ENCODE measurements at places on chromosomes 3 and 15.
A peak's percentile ranks its signal among the peaks of the same experiment; 100 is the strongest.

DNA sequence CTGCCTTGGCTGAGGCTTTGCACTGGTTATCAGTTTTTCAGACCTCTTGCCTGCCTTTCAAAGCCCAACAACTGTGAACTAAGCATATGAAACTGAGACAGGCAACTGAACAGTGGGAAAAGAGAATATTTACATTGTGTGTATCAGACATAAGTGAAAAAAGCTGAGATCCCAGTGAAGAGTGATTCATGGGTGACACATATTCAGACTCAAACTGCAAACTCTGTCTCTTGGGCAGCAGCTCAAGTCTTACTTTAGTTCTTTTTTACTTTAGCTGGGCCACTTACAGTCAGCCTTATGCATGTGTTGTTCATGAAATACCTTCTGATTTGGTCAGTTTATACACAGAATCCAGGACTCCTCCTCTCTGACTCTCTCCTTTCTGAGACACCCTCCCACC lies 19.2 kb downstream of the SUCLG2 start:
- peak; percentile 48 for DNase-seq

- no peak for DNase-seq
Measured at GRCh38 chr3:10185804-10186762, 21.4 kb downstream of the IRAK2 start.

GRCh38 chr3:179194931-179195330 lies 46.8 kb downstream of the PIK3CA start:
- DNase-seq: no peak

- no peak for DNase-seq
Measured at GRCh38 chr3:130425484-130425883, 80.0 kb downstream of the COL6A5 start.

GRCh38 chr3:148190441-148190990 lies 507.2 kb upstream of the AGTR1 start:
- no peak for DNase-seq

DNA sequence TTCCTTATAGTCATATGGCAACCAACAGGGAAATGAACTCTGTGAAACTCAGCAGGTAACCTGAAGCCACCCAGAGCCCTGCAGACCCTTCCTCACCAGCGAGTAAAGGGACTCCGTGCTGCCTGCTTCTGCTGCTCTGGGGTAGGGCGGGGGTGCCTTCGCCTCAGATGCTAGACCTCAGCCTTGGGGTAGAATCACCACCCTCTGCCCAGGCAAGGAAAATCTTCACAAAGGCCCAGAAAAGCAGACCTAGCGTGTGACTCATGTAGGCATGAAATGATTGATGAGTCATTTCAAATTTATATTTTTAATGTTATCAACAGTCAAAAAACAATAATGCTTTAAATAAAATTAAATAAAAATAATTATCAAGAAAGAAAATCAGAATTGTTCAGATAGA lies 6.6 kb downstream of the STIMATE start:
- DNase-seq: no peak

- no peak for DNase-seq
Measured at GRCh38 chr15:80527406-80527805, 123.2 kb downstream of the ARNT2 start.

DNA sequence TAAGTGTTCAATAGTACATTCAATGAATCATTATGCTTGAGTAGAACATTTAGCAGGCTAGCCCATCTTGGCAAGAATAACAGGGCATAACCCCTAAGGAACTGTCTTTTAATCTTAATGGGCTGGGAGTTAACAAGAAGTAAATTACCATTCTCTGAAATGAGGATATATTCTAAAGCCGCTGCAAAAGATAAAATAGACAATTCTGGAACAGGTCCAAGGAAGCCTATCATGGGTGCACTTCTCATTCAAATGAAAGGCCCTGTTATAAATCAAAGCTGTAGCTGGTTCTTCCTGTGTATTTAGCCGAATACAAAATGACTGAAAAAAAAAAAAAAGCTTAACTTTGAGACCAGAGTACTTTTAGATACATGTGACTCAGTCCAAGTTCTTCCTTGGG lies 15.6 kb downstream of the MTHFS start:
- DNase-seq: no peak

GRCh38 chr15:27928386-27928785 lies 170.7 kb downstream of the OCA2 start:
- no peak for DNase-seq

DNA sequence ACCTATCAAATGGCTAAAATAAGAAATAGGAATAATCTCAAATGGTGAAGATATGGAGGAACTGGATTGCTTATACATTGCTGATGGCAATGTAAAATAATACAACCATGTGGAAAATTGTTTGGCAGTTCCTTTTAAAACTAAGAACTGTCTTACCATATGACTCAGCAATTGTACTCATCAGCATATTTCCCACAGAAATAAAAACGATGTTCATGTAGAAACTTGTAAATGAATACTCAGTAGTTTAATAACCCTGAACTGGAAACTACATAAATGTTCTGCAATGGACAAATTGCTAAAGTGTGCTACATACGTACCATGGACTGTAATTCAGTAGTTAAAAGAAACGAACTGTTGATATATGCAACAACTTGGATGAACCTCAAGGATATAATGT lies 253.9 kb upstream of the RBMS3 start:
- no peak for DNase-seq

DNA sequence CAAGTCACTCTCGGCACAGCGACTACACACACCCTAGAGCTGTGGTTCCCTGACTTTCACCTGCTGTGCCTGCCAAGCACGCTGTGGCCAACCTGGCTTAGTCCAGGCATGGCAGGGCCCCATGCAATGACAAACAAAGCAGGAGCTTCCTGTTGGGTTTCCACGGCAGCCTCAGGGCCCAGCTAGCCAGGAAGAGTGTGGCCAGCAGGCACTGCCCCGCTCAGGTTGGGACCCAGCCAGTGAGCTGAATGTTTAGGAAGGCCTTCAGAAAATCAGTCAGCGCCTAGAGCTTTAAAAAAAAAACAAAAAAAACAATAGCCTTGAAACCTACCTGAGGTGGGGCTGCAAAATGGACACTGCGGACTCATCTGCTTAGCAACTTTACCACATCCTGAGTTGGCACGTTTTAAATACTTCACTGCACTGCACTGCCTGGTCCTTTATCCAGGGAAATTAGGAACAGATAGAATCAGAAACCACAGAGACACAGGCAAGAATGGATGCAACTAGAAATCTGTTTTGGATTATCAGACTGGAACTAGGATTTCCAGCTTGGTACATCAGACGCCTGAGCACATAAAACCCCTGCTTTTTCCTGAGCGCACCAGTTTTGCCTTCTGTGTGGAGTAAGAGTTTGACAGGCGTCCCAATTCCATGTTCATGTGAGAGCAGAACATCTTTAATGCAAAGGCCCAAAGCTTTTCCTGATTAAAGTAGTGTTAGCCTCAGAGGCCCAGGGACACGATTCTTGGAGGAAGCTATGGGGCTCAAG lies 36.2 kb upstream of the LDHAL6B start:
- DNase-seq: peak; percentile 73

GRCh38 chr3:674116-674515 lies 418.7 kb upstream of the CNTN6 start:
- no peak for DNase-seq

DNA sequence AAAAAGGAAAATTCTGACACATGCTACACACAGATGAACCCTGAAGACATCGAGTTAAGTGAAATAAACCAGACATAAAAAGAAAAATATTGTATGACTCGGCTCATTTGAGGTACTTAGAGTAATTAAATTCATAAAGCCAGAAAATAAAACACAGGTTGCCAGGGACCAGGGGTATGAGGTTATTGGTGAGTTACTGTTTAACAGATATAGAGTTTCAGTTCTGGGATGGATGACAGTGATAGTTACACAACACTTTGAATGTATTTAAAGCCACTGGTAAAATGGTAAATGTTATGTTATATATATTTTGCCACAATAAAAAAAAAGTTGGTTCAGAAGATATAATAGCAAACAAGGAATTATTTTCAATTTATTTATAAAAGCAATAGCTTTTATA lies 436.1 kb upstream of the WNT5A start:
- no peak for DNase-seq

DNA sequence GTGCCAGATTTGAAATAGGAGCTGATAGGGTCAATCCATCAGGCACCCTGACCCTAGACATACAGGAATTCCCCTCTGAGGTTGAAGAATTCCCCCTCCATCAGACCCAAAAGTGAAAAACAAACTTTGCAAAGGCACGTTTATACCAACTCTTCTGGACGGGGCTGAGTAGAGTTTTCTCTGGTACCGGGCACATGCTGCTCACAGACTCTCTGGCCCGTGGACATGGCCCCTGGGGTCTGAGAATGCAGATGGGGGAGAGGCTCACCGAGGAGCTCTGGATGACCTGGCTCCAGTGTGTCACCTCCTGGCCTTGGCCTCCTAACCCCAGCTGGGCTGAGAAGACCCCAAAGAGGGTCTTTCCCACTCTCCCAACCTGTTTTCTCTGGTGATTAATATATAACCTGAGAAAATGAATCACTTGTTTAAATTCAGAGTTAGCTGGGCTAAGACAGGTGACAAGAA lies 11.2 kb upstream of the LIPC start:
- no peak for DNase-seq
